Left cardiac atrium (tissue), 4 donors: ENCODE measurements at places on chromosomes 3 and 15.

DNA sequence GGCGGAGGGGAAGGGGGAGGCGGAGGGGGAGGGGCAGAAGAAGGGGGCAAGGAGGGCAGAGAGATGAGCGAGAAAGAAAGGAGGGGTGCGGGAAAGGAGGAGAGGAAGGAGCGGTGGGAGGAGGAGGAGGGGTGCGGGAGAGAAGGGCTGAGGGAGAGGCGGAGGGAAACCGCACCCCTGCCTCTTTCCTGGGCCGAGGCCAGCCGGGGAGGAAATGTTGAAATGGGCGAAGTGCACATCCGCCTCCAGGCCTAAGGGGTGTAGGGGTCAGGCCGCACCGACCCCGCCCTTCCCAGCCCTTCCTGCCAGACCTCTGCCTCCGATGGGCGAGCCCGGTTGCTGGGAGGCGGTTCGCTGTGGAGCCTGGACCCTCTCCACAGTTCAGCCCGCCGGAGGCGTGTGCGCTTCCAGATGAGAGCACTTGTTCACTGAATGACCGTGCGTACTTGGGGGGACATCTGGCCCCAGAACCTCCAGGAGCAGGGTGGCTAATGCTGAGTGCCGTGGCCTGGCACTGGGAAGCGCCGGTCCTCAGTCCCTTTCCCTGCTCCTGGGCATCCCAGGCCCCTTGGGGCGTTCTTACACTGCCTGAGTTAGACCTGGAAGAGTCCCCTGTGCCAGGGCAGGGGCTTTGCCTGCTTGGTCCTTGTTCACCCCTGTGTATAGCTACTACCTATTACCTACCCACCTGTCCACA lies 110.3 kb upstream of the KLF13 start:
- peak; percentile 90 for DNase-seq

DNA sequence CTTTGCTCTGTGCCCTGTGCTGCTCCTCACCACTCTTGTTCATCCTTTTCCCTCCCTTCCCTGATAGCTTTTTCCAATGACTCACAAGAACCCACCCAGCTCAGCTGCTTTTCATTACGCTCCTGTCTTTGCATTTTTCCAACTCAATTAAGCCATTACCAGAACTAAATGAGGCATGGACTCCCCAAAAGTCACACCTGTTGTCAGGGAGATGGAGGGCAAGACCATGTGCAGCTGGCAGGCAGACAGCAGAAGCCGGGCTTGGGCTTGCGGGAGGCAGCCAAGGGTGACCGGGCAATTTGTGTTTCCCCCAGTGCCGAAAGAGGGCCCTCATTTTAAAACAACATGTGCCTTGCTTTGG lies 64.3 kb downstream of the CASR start:
- no peak for DNase-seq

DNA sequence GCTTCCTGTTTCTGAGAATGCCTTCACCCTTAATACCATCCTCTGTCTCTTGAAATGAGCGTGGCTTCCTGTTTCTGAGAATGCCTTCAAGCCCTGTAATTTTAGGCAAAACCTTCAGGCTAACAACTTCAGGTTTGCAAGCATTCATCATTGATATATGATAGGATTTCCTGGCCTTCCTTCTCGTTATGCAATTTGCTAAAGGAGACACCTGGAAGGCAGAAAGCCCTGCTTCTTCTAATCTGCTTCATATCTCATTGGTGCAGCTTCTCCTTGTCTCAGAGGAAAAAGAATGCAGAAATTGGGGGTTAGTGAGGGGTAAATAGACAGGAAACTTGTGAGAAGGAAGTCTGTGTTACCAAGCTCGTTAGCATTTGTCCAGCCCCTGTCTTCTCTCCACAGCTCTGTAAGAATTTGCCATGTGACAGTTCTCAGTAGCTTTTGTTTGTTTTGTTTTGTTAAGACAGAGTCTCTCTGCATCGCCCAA lies 7.3 kb downstream of the ARL6IP5 start:
- DNase-seq: no peak

GRCh38 chr3:8979262-8979661 lies 16.0 kb upstream of the RAD18 start:
- no peak for DNase-seq

- no peak for DNase-seq
Observed at GRCh38 chr3:129310111-129311011, 31.7 kb downstream of the HMCES start.

DNA sequence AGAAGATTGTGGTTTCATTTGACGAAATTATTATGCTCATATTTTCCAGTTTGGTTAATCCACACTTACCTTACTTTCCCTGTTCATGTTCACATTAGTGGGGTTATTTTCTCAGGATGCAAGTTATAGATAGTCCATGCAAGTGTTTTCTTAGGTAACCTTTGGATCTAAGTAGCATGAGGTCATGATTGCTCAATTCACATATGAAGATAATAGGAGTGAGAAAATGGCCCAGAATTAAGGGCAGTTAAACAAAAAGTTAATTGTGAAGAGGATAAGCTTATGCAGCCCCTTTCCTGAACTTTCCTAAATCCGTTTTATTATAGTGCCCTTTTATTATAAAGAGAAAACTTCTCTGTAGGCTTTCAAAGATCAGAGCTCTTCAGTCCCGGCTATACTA lies 83.4 kb downstream of the CD200R1L start:
- DNase-seq: no peak

GRCh38 chr3:23915537-23916108 lies 1.2 kb downstream of the NKIRAS1 start:
- no peak for DNase-seq

DNA sequence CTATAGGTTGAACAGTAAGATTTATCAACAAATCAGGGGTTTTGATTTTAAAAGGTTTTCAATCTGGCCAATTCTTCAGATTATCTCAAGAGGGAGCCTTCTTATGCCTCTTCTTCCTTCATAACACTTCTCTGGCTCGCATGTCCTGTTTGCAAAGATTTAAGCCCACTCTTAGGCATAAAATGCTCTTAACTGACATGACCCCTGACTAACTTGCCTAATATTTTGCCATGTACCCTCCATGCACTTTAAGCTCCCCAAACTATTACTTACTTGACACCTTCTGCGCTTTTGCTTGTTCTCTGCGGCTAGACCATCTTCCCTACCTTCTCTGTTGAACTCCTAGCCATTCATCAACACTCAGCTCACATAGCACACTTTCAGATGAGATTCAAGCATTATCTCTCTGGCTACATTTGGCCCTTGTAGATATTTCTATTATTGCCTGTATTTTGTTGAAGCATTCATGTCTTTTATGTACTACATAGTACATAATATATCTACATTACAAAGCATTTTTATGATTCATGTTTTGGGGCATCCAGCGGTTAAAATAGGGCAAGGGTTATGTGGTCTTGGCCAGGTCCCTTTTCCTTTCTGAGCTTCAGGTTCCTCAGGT lies 1.0 kb upstream of the ARIH1 start:
- no peak for DNase-seq

- no peak for DNase-seq
Observed at GRCh38 chr3:51887620-51888019, 12.2 kb upstream of the IQCF5 start.

DNA sequence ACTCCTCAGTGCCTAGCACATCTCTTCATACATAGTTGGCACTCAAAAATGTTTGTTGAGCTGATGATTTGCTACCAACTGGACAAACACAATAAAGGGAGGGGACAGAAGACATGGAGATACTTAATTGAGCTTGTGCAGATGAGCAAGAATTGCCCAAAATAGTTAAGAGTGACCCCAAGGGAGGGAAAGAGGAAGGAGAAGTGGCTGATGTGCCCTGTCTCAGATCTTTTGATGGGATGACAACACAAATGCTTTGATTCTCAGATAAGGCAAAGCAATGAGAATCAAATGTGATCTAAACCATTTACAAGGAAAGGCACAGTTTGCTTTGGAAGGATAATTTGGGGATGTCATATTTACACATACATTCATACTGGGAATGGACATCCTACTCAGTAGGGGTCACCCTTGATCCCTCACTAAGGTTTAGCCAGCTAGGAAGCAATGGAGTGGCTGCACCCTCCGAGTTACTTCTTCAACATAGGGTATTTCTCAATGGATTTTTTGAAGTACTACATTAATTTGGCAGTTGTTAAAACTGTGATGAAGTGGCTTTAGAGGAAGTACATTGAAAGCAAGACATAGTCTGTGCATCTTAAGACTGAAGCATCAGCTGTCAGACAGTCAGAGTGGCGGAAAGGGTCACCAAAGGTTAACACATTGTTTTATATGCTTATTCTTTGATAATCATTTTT lies 21.9 kb upstream of the SSR3 start:
- no peak for DNase-seq

DNA sequence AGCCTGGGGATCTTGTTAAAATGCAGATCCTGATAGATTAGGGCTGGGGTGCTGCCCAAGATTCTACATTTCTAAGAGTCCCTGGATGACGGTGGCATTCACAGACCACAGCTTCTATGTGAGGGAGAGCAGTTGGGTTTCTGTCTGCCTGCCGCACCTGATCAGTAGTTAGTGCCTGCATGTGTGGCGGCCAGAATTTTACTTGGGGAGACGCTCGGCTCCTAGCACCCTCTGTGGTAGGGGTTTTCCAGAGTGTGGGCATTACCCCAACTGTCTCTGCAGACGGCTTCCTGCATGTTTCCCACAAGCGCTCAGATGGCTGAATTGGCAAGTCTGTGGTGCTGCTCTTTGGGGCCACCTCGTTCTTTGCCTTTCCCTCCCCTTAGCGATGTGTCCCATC lies 8.3 kb downstream of the GHRL start:
- no peak for DNase-seq

DNA sequence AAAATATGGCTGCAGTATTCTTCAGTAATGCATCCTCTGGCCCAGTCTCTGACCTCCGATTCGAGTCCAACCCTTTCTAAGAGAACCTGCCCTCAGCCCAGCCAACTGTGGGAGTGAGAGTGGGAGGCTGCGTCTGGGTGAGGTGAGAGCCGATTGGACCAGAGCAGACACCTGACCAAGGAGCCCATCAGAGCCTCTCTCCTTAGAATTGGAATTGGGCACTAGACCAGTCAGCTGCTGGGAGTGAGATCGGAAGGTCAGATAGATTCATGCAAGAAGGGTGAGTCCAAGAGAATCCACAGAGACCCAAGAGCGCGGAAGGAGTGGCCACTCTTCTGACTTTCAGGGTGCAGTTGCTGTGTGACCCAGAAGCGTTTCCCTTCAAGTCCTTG lies 10.2 kb downstream of the RASL12 start:
- DNase-seq: no peak

DNA sequence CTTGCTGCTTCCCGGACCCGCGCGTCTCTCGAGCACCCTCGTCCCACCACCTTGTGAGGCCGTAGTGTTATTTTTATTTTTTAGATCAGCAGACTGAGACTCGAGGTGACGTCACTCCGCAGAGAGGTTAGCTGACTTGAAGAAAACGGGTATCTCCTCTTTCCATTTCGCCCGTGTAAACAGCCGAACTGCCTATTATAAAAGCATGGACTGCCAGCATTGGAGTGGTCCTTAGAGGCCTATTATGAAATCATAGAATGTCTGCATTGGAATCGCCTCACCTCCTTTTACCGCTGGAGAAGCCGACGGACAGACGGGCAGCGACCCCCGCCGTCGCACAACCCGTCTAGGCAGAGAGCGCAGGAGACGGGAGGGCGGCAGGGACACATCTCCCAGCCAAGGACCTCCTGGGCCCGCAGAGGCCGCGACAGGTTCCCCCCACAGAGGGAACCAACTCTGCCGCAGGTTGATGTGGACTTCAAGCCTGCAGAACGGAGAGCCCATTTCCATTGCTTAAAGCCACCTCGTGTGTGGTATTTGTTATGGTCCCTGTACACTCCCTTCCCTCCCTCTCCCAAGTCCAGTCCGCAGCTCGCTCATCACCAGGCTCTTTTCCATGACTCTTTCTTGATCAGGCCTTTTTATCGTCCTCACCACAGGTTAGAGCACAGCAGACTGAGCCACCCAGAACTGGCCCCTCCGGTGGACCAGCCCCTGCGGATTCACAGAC lies 540 bp upstream of the PPP1R2 start:
- DNase-seq: peak; percentile 34

- DNase-seq: peak; percentile 55
Observed at GRCh38 chr3:172138792-172139507, 99.6 kb downstream of the FNDC3B start.

GRCh38 chr3:188557235-188557634 lies 403.3 kb downstream of the LPP start:
- no peak for DNase-seq

GRCh38 chr3:49716169-49716568 lies 3.3 kb downstream of the AMIGO3 start:
- no peak for DNase-seq

- no peak for DNase-seq
Observed at GRCh38 chr3:17830788-17831187, 88.4 kb upstream of the TBC1D5 start.

- DNase-seq: no peak
Observed at GRCh38 chr3:105413343-105413887, 46.7 kb downstream of the ALCAM start.

DNA sequence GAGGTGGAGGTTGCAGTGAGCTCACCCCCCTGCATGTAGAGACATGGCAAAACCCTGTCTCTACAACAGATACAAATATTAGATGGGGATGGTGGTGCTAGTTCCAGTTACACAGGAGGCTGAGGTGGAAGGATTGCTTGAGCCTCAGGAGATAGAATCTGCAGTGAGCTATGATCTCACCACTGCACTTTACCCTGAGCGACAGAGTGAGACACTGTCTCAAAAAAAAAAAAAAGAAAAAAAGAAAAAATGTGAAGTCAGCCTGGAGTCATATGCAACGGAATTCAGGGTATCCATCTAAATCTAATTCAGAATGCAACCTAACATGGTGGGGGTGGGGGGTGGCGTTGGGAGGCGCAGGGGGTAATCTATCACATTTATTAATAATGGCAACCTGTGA lies 37.1 kb upstream of the NR2F2 start:
- DNase-seq: no peak

DNA sequence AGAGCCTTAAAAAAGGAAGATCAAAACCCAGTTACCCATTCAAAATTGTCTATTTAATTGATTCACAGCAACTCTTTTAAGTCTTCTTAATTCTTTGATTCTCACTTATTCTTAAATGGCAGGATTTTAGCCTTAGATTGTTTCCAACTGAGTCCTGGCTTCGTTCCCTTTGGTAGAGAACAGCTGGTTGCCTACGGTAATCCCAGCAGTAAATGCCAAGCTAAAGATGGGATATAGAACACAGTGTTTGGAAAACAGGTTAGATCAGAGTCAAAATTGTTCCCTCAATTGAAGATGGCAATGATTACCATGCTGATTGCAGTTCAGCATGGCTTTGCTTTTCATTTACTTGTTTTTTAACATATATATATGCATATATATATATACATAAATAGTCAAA lies 300.9 kb downstream of the PYDC2 start:
- DNase-seq: no peak

- DNase-seq: no peak
Observed at GRCh38 chr15:27089676-27090075, 118.7 kb downstream of the GABRG3 start.

GRCh38 chr15:78682004-78682651 lies 41.1 kb upstream of the CHRNB4 start:
- DNase-seq: no peak

GRCh38 chr3:184635126-184635525 lies 73.5 kb downstream of the EPHB3 start:
- DNase-seq: peak; percentile 29

DNA sequence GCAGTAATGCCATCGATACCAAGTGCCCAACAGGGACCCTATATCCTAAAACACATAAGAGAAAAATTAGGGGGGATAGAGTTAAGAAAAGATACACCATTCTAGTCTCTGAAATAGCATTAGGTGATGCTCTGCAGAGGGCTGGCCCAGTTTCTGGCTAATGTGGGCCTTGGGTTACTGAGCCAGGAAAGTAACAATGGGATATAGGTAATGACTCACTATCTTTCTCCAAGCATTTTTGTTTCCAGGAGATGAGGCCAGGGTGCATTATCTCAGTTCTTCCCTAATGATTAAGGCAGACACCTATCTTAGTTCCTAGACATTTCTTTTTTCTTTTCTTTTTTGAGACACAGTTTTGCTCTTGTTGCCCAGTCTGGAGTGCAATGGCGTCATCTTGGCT lies 50.0 kb downstream of the PRKAR2A start:
- DNase-seq: no peak
